H1 (cell line): ENCODE measurements at places on chromosomes 13 and 19. TPM values are rescaled to one million over a fixed set of nuclear protein-coding genes. Genes with fewer than 3 reads are reported as not detected.

C19orf44 gene
- 4.2 and 4.5 TPM in 2 replicates for total RNA-seq

ZNF526 gene
- total RNA-seq, result 13.5 and 14.1 TPM in 2 replicates

- peaks cover 7% of the 10 kb centered on the region for H3K4me1 ChIP-seq
- DNase-seq, result no peak
- peaks cover 40% of the 10 kb centered on the region for H3K36me3 ChIP-seq
- peak overlapping the region; percentile 97 for H3K27ac ChIP-seq
- H3K27me3 ChIP-seq, result no peaks in the 10 kb centered on the region
These were observed 533 bp downstream of the ZNF544 start for GRCh38 chr19:58229255-58229639.

DNA sequence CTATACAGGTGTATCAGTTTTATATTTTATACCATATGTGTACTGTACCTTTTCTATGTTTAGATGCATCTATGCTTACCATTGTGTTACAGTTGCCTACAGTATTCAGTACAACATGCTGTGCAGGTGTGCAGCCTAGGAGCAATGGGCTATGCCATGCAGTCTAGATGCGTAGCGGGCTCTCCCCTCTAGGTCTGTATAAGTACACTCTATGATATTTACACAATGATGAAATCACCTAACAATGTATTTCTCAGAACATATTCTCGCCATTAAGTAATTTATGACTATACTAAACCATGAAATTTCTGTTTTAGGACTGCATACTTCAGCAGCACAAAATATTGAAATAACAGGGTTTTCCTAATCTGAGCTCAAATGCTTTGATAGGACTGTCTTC lies 179.6 kb downstream of the RFC3 start:
- no peaks in the 10 kb centered on the region for H3K36me3 ChIP-seq
- H3K27me3 ChIP-seq, result no peaks in the 10 kb centered on the region
- H3K4me3 ChIP-seq, result no peak overlapping the region
- no peaks in the 10 kb centered on the region for H3K4me1 ChIP-seq

DNA sequence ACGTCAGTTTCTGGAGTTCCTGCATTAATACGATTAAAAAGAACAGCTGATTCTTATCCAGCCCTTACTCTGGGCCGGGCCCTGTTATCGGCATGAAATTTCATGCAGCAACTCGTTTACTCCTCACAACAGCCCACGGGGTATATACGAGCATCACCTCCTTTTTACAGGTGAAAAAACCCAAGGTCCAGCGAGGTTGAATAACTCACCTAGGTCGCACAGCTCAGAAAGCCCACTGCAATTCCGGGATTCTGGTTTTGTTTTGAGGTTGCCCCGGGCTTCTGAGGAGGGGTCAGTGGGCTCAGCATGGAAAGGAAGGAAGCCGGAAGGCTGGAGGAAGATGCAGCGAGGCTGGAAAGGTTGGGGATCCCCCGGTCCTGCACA lies 577 bp upstream of the ACP7 start:
- H3K36me3 ChIP-seq, result no peaks in the 10 kb centered on the region
- H3K27me3 ChIP-seq, result peaks cover 36% of the 10 kb centered on the region
- H3K4me3 ChIP-seq, result peak overlapping the region; percentile 51
- H3K4me1 ChIP-seq, result peaks cover 8% of the 10 kb centered on the region; the same call in 1 of the 2 replicates
- H3K27ac ChIP-seq, result no peak overlapping the region
- DNase-seq, result no peak

DNA sequence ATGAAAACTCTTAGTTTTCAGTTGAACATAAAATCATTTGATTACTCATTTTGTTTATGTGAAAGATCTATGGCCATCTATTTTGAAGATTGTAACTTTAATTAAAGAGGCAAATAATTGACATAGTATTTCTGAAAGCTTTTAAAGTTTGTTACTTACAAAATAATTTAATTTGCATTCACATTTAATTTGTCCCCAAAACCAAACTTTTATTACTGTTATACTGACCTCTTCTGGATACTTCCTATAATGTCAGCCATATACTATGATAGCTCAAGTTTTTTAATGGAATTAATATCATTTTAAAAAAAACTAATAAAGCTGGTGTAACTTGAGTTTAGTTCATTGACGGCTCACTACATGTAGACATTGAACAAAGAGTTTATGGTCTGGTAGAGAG lies 4.9 kb upstream of the SGCG start:
- H3K27me3 ChIP-seq, result no peaks in the 10 kb centered on the region
- H3K4me3 ChIP-seq, result no peak overlapping the region
- H3K36me3 ChIP-seq, result no peaks in the 10 kb centered on the region
- H3K4me1 ChIP-seq, result no peaks in the 10 kb centered on the region
- no peak overlapping the region for H3K27ac ChIP-seq
- DNase-seq, result no peak

GRCh38 chr13:21595546-21595822 lies 8.5 kb downstream of the MICU2 start:
- no peak for DNase-seq
- H3K27ac ChIP-seq, result no peak overlapping the region
- H3K4me1 ChIP-seq, result 0 out of 2 replicates have a peak, but pooled peaks cover 3% of the 10 kb centered on the region
- no peak overlapping the region for H3K4me3 ChIP-seq
- H3K27me3 ChIP-seq, result no peaks in the 10 kb centered on the region
- H3K36me3 ChIP-seq, result no peaks in the 10 kb centered on the region

- no peaks in the 10 kb centered on the region for H3K36me3 ChIP-seq
- no peak overlapping the region for H3K27ac ChIP-seq
- H3K4me1 ChIP-seq, result no peaks in the 10 kb centered on the region
- DNase-seq, result no peak
- H3K4me3 ChIP-seq, result no peak overlapping the region
These were observed 41.0 kb downstream of the MLLT1 start for GRCh38 chr19:6238643-6239281.

DNA sequence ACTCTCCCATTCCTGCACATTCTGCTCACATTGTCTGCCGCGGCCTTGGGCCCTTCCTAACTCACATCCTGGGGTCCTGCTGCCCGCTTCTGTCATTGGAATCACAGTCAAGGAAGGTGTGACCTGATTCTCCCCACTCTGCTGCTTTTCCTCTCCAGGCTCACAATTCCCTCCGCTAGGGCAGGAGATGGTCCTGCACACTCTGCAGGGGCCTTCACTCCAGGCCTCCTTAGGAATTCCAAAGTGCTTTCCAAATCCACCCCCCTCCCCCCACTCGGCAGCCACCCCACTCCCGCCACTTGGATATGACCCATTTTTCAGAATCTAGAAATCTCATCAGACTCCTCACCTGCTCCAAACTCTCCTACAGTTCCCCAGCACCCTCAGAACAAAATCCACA lies 3.1 kb upstream of the SLC5A5 start:
- DNase-seq, result no peak
- no peak overlapping the region for H3K27ac ChIP-seq
- H3K4me3 ChIP-seq, result no peak overlapping the region
- peaks cover 9% of the 10 kb centered on the region for H3K27me3 ChIP-seq

GRCh38 chr19:6732803-6733337 lies 4.5 kb downstream of the GPR108 start:
- H3K27ac ChIP-seq, result no peak overlapping the region
- no peaks in the 10 kb centered on the region for H3K36me3 ChIP-seq
- no peaks in the 10 kb centered on the region for H3K4me1 ChIP-seq
- no peak for DNase-seq
- no peaks in the 10 kb centered on the region for H3K27me3 ChIP-seq
- no peak overlapping the region for H3K4me3 ChIP-seq

DNA sequence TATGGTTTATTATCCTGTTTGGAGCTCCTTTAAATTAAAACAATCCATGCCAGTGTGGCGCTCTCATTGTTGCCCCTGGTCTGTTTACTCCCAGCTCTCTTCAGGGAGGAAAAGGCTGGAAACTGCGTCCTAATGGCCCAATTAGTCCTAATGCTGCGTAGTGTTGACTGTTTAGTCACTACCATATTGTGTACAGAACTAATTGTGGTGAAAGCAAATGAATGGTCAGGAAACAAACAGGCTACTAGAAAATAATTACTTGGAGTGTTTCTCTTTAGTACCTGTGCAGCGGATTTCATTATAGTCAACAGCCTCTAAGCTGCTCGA lies 54.5 kb upstream of the MTIF3 start:
- H3K4me3 ChIP-seq, result no peak overlapping the region
